Testis (tissue), 5 donors: ENCODE measurements at places on chromosomes 5 and 9. TPM values are rescaled to one million over a fixed set of nuclear protein-coding genes. Genes with fewer than 3 reads are reported as not detected.

The ANKRD31 gene
- polyA plus RNA-seq = 3.7 TPM

The ADAMTSL1 gene
- polyA plus RNA-seq = 4.7 TPM

The RAB3C gene
- polyA plus RNA-seq = 2.5 TPM

The GFRA3 gene
- 6.3 TPM for polyA plus RNA-seq

The SPOCK1 gene
- polyA plus RNA-seq = 101 TPM

The CEMIP2 gene
- 18.3 TPM for polyA plus RNA-seq

DNA sequence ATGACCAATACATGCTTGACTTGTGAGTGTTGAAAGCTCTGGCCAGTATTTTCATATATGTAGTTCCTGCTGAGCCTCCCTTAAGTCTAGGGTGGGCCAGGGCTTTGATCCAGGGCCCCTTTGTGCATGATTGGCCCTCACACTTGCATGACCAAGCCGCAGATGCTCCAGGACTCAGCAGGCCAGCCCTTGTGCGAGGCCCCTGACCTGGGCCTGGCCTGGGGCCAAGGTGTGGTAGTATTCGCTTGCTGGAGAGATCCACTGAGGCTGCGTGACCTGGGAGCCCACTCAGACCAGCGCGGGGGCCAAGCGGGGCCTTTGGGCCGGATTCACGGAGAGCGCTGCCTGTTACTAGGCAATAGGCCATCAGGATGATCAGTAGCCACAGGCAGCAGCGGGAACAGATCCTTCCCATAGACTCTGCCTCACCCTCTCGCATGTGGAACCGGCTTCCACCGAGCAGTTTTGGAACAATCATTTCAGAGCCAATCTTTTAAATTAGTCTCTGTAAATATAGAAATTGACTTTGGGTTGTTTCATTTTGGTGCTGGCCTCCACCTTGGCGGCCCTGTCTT lies 79.0 kb upstream of the PTCH1 start:
- no peak overlapping the region for H3K27ac ChIP-seq
- H3K36me3 ChIP-seq = no peaks in the 10 kb centered on the region
- DNase-seq = peak; percentile 19

DNA sequence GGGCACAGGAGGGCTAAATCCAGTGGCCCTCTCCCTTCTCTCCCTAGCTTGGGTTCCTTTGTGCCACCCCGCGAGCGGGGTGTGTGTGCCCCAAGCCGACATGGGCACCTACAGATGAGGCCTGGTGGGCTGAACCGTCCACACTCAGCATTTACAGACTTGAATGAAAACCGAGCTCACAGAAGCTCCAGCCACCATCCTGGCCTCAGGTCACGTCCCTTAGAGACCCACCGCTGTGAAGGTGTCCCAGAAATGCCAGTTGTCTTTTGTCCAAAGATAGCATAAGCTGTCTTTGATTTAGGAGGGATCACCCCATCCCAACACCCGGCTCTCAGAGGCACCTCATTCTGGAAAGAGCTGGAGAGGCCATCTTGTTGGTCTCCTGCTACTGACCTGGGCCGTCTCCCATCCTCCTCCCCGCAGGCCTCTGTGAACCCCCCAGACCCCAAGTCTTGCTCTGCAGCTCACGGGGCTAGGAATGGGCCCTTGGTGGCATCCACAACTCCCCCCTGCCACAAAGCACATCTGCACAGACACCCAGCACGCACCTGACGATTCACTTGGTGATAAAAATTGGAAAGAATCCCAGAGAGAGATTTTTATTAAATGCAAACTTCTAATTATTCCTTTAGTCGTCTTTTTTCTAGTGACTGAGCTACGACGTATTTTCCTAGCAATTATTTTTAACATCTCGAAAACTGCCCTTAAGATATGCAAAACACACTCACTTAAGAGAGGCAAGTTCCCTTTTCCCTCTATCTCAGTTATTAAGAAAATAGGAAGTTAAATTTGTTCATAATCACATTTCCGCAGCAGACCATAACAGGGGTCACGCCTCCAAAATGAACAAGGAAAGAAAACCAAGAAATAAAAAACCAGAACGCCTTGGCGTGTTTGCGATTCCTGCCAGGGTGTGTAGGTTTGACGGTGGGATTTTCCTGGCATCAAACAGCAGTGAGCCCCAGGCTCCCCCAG lies 80.5 kb upstream of the LMX1B start:
- H3K4me1 ChIP-seq = no peaks in the 10 kb centered on the region
- H3K27ac ChIP-seq = no peak overlapping the region

- no peaks in the 10 kb centered on the region for H3K4me1 ChIP-seq
- H3K36me3 ChIP-seq = no peaks in the 10 kb centered on the region
- DNase-seq = no peak
Measured at GRCh38 chr5:2012885-2013284, 130.2 kb upstream of the IRX4 start.

DNA sequence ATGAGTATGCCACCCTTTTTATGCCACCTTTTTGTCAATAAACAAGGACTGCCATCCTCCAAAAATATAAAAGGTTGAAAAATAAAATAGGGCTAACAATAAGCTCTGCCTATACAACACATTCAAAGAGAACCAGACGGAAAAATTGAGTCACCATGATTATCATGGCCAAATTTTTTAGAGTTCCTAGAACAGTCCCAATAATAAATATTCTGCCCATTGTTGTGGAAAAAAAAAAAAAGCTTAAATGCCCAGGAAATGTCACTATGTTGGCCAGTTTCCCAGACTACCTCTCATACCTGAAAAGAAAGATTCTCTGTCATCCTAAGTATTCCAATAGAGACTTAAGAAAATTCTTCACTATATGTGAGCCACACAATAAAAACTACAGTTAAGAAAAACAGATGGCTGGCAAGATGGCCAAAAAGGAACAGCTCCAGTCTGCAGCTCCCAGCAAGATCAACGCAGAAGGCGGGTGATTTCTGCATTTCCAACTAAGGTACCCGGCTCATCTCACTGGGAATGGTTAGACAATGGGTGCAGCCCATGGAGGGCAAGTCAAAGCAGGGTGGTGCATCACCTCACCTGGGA lies 149.0 kb downstream of the TMEM161B start:
- H3K27me3 ChIP-seq = no peaks in the 10 kb centered on the region
- no peaks in the 10 kb centered on the region for H3K36me3 ChIP-seq
- H3K27ac ChIP-seq = no peak overlapping the region
- no peaks in the 10 kb centered on the region for H3K4me1 ChIP-seq
- no peak overlapping the region for H3K4me3 ChIP-seq

DNA sequence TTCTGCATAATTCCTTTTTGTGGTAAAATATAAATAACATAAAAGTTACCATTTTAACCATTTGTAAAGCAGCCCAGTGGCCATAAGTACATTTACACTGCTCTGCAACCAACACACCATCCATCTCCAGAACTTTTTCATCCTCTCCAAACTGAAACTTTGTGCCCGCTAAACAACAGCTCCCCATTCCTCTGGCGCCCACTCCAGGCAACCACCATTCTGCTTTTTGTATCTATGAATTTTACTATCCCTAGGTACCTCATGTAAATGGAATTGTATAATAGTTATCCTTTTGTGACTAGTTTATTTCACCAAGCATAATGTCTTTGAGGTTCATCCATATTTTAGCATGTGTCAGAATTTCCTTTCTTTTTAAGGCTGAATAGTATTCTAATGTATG lies 141.1 kb downstream of the DMXL1 start:
- H3K27ac ChIP-seq = no peak overlapping the region
- no peak for DNase-seq
- no peaks in the 10 kb centered on the region for H3K27me3 ChIP-seq
- no peaks in the 10 kb centered on the region for H3K4me1 ChIP-seq

DNA sequence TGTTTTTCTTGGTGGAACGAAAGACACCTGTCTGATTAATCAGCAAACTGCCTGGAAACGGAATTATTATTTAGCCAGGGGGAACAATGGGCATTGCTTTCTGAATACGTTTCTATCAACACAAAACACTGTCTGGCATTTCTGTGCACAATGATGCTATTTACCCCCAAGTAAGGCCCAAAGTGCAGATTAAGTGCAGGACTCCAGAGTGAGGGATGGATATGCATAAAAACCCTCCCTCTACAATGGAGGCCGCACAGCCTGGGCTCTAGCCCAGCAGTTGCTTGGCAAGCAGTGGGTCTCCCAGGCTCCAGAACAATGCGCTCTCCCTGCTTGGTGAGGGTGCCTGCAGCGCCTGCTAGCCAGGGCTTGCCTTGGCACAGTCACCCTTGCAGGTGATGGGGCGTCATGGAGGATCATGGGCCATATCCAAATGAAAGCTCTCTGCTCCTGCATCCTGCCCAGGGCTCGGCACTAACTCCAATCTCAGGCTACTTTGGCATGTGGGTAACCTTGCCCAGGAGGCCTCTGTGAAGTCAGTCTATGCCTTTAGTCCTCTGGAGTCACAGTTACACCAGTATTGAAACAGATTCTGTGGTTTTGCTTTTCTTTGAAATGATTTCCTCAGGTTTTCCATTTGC lies 11.5 kb upstream of the SPATA24 start:
- no peaks in the 10 kb centered on the region for H3K36me3 ChIP-seq
- no peak for DNase-seq
- H3K4me1 ChIP-seq = peaks cover 10% of the 10 kb centered on the region
- no peaks in the 10 kb centered on the region for H3K27me3 ChIP-seq
- H3K27ac ChIP-seq = no peak overlapping the region
- no peak overlapping the region for H3K4me3 ChIP-seq

GRCh38 chr9:97110696-97111095 lies 71.8 kb upstream of the CTSV start:
- no peak overlapping the region for H3K4me3 ChIP-seq
- DNase-seq = no peak
- no peaks in the 10 kb centered on the region for H3K36me3 ChIP-seq
- no peak overlapping the region for H3K27ac ChIP-seq

GRCh38 chr9:27358007-27358406 lies 61.1 kb upstream of the EQTN start:
- DNase-seq = no peak
- no peaks in the 10 kb centered on the region for H3K36me3 ChIP-seq
- H3K4me3 ChIP-seq = no peak overlapping the region
- no peak overlapping the region for H3K27ac ChIP-seq

- DNase-seq = no peak
- no peak overlapping the region for H3K4me3 ChIP-seq
- H3K36me3 ChIP-seq = no peaks in the 10 kb centered on the region
- peaks cover 16% of the 10 kb centered on the region for H3K4me1 ChIP-seq
- no peaks in the 10 kb centered on the region for H3K27me3 ChIP-seq
Measured at GRCh38 chr9:77956555-77956954, 75.1 kb downstream of the GNAQ start.

- H3K4me3 ChIP-seq = no peak overlapping the region
- no peak overlapping the region for H3K27ac ChIP-seq
- H3K27me3 ChIP-seq = no peaks in the 10 kb centered on the region
- H3K36me3 ChIP-seq = no peaks in the 10 kb centered on the region
- no peaks in the 10 kb centered on the region for H3K4me1 ChIP-seq
Measured at GRCh38 chr9:114424126-114424525, 36.3 kb upstream of the AKNA start.

DNA sequence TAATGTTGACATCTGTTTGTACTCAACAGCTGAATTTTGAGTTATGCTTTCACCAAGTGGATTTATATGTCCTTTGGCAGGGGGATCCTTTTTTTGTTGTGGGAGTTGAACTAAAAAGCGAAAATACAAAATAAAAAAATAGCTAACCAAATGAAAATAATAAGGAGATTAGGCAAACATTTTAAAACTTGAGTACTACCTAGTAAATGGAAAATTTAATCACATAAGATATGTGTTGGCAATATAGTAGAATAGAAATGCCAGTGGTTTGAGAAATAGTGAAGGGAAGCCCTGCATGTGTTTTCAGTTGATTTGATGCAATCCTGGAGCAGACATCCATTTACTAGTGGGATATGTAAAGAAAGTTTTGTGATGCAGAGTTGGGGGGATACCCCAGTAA lies 98.0 kb downstream of the RASGRF2 start:
- H3K36me3 ChIP-seq = no peaks in the 10 kb centered on the region
- DNase-seq = no peak
- H3K4me1 ChIP-seq = no peaks in the 10 kb centered on the region
- no peak overlapping the region for H3K27ac ChIP-seq
- no peaks in the 10 kb centered on the region for H3K27me3 ChIP-seq
